Stimulated activated CD4-positive, alpha-beta T cell treated with anti-CD3 and anti-CD28 coated beads, Interleukin-15, amount 100 ng/mL, for 48 hours (primary cell): ENCODE measurements at places on chromosomes 16 and 17.

DNA sequence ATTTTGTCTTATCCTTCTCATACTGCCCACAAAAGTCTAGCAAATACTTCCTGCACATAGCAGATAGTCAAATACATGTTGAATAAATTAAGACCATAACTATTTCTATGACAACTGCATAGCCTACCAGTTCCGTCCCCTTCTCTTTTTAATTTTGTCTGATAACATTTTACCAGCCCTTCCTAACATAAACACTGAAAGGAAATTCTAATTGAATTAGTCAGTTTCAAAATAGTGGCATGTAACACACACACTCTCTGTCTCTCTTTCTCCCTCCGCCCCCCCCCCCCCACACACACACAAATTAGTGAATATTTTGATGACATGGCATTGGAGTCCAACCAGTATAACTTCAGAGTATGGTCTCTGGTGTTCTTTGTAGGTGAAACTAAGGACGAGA, 41.8 kb downstream of the TNRC6C start:
- no peak for DNase-seq

- no peak for DNase-seq
Measured at GRCh38 chr17:79242873-79243602, 168.4 kb downstream of the ENGASE start.

DNA sequence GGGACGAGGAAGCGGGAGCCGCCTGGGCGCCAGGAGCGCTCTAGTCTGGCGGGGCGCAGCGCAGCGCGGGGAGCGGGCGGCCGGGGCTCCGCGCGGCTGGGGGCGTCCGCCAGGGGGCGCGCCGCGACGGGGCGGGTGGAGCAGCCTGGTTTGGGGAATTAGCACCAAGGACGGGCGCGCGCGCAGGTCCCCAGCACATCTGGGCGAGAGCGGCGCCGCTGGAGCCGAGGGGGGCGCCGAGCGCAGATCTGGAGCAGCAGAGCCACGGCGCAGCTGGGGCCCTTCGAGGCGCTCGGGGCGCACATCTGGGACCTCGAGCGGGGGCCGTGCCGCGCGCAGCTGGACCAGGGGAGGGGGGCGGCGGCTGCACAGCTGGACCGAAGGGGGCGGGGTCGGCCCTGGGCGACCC, at the start of gene NXPH3:
TSS of gene NXPH3 (plus strand) at position 193 of the 409 bp plus-strand sequence. CDS start 349 bp downstream, outside the sequence.
- peak; percentile 64 for DNase-seq

- no peak for DNase-seq
Measured at GRCh38 chr16:22250522-22250921, 44.4 kb downstream of the EEF2K start.

- DNase-seq = no peak
Measured at GRCh38 chr16:56362706-56363105, 62.6 kb downstream of the AMFR start.

DNA sequence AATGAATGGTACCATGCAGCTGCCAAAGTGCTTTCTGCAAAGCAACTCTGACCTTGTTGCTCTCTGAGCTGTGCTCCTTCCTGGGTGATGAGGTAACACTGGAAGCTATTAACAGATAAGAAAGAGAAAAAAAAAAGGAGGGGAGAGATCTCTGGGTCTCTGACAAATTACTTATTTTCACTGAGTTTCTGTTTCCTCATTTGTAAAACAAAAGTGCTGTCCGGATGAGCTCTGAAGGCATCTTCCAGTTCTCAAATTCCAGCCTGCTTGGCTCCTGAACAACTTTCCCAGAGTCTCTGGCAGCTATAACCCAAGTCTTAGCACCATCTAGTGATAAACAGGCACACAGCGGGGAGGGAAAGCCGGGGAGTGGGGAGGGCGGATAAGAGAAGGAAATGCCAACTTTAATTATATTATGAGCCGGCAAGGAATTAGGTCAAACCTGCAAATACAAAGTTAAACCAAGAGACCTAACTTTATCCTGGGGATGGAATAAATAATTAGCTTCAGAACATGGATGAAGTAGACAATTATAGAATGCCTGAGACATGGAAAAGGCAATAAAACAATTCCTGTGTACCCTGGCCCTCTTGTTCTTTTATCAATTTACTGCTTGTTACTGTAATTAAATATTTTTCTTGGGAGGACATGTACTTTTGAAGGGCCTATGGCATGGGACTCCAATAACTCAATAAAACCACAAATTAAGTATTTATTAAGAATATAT, 61.3 kb upstream of the KIFC3 start:
- DNase-seq = no peak

DNA sequence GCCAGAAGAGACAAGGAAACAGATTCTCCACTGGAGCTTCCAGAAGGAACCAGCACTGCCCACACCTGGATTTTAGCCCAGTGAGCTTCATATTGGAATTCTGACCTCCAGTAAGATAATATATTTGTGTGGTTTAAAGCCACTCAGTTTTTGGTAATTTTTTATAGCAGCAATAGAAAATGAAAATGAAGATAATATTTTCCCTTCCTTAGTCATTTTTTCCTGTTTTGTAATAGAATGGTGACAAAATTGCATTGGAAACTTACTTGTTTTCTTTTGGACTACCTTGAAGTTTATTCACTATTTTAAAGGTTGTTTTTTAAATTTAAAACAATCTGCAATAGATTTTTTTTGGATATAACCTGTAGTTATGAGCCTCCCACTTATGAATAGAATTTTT, 29.8 kb upstream of the IRF8 start:
- DNase-seq = no peak

DNA sequence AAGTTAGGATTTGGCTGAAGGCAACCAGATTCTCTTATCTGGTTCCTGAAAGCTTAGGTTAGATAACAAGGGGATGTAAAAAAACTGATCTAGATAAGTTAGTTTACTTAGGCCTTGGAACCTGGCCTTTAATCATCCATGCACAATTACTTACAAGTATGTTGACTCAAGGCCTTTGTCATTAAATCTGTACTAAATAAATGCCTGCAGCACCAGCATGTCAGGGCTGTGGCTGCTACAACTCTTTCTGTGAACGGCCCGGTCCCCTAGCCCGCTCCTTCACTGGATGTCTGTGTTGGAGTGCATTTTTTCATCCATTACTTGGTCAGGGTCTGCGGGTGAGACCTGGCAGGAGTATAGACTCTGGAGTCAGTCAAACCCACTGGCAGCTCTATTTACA, 48.4 kb upstream of the ALDH3A1 start:
- no peak for DNase-seq

DNA sequence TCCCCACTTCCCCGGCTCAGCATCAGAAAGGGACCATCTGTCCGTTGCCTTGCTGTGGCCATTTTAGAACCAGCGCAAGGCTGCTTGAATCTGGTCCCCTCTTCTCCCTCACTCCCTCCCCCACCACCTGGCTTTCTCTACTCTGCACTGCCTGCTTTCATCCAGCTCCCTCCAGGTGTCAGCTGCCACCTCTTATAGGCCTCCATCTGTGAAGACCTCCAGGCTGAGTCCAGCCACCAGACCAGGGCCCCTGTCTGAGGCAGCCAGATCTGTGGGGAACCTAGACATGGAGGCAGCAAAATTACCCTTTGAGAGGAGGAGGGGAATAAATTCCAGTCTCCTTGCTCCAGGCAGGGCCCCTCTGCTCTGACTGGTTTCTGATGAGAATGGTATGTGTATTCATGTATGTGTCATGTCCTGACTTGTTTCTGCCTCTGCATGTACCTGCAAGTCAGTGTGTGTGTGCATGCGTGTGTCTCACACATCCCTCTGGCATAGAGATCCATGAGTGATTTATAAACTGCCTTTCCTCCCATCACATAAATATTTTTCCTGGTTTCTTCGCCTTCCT, 21.1 kb downstream of the MINK1 start:
- no peak for DNase-seq

- no peak for DNase-seq
Measured at GRCh38 chr17:49031965-49032928, 35.1 kb downstream of the IGF2BP1 start.

- DNase-seq = no peak
Measured at GRCh38 chr16:48381201-48381600, 4.0 kb downstream of the SIAH1 start.

DNA sequence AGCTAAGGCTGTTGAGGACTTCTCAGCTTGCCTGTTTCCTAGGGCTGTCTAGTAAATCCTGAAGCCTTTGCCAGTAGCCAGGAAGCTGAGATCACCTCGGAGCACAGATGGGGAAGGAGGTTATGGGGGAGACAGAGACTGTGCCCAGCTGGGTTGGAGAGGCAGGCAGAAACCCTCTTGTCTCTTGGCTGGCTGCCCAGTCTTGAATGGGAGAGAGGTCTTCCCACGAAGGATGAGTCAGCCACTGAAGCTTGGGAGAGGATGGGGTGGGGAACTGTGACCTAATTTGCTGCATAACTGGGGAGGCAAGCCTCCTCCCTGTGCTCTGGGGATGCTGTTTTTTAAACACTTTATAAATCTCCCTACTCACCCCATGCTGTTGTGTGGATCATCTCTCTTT, 69.8 kb downstream of the SHISA9 start:
- no peak for DNase-seq

GRCh38 chr16:81014672-81015071, 7.7 kb downstream of the CENPN start:
- DNase-seq = no peak

GRCh38 chr16:56143666-56144065, 47.6 kb upstream of the GNAO1 start:
- DNase-seq = no peak

GRCh38 chr17:74241431-74241830, 28.1 kb downstream of the TTYH2 start:
- no peak for DNase-seq

DNA sequence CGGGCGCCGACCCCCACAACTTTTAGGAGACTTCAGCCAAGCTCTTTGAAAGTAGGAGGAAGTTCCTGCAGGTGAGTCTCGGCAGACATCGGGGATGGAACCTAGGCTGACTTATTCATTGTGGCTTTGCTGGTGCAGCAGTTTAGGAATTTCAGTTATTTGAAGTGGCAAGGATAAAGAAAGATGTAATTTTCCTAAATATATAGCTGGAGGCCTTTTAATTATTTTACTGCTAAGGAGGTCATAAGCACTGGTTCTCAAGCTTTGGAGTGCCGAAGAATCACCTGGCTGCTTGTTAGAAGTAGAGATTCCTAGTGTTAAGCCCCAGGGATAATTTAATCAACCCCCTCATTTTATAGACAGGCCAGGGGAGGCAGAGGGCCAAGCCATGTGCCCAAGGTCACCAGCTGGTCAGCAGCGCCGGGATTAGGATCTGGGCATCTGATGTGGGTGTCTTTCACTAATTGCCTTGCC, 28.9 kb upstream of the BCAR1 start:
- no peak for DNase-seq

GRCh38 chr17:65552214-65552613, 9.2 kb downstream of the AXIN2 start:
- DNase-seq = no peak

DNA sequence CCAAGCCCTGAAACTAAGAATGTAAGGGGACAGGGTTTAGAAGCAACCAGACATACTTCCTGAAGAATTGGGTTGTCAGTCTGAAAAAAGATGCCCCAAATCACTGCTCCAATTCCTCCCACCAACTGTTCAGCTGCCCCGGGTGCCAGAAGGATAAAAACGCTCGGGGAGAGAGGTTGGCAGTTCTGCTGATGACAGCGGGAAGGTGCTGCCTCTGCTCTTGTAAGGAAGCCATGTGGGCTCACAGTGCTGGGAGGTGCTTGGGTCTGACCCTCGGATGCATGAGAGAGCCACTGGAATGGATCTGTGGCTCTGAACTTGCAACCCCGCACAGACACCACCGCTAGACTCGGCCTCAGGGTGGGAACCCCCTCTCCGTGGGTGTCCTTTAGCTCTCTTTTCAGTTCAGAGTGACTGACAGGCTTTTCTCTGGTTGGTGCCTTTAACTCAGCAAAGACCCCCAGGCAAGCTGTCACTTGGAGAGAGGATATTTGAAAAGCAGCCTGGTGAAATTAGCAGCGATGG, 364.8 kb upstream of the RBFOX1 start:
- DNase-seq = no peak

GRCh38 chr17:65022751-65023700, 33.5 kb downstream of the GNA13 start:
- DNase-seq = no peak

GRCh38 chr16:54526916-54527315, 240.3 kb upstream of the IRX3 start:
- DNase-seq = no peak

DNA sequence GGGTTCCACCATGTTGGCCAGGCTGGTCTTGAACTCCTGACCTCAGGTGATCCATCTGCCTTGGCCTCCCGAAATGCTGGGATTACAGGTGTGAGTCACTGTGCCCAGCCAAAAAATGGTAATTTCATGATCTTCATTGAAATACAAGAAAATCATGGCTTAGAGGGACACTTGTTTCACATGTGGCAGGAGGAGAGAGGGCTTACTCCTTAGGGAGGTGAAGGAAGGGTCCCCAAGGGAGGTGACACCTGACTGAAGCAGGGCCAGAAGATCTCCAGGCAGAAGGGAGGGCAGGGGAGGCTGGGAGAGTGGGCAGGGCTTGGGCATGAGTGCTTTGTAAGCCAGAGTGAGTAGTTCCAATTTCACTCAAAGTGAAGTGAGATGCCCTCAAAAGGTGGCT, 20.0 kb upstream of the ITGAX start:
- DNase-seq = no peak

DNA sequence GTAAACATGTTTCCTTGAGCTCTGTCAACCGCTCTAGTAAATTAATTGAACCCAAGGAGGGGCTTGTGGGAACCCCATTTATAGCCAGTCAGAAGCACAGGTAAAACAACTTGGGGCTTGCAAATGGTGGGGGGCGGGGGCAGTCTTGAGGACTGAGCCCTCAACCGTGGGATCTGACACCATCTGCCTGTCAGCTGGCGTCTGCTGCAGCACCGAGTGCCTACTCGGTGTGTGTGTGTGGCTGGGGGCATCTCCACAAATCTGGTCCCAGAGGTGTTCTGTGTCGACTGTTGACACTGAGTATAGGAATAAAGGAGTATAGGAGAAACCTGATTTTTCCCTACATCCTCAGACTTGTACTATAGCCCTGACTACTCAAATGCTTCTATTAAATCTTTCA, 20.6 kb downstream of the CREBBP start:
- DNase-seq = no peak

- no peak for DNase-seq
Measured at GRCh38 chr16:88454523-88454947, 1.5 kb downstream of the ZFPM1 start.
